Mucosa of gallbladder (tissue), 1 donor: ENCODE measurements at places on chromosomes 6 and 20. TPM values are rescaled to one million over a fixed set of nuclear protein-coding genes. Genes with fewer than 3 reads are reported as not detected.

GRCh38 chr6:706146-706545, 13.2 kb upstream of the EXOC2 start:
- DNase-seq = no peak

- DNase-seq = no peak
Measured at GRCh38 chr6:121816906-121817540, 381.6 kb downstream of the GJA1 start.

DNA sequence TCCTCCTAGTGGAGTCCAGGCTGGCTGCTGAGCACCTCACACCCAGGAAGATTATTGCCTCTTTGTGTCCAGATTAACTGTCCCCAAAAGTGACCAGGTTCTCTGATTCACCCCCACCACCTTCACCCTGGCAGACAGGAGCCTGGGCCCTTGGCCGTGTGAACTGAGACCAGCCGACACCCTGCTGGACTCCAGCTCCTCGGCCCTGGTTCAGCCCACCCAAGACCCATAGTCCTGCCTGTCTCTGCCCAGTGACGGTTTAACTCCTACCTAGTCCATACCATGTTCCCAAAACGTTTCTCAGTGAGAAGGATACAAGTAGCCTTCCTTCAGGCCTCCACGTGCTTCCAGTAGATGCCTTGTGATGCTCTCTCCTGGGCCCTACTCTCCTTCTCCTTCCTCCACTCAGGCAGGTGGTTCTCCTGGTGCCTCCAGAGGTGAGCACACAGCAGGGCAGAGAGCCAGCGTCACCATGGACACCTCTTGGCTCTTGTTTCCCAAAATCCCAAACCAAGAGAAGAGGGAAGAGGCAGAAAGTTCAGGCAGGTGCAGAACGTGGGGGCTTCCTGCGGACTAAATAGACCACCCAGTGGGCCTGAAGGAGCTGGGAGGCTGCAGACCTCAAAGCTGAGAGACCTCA, 134.4 kb upstream of the CST7 start:
- DNase-seq = no peak

- no peak for DNase-seq
Measured at GRCh38 chr6:143270026-143270425, 180.5 kb downstream of the ADAT2 start.

DNA sequence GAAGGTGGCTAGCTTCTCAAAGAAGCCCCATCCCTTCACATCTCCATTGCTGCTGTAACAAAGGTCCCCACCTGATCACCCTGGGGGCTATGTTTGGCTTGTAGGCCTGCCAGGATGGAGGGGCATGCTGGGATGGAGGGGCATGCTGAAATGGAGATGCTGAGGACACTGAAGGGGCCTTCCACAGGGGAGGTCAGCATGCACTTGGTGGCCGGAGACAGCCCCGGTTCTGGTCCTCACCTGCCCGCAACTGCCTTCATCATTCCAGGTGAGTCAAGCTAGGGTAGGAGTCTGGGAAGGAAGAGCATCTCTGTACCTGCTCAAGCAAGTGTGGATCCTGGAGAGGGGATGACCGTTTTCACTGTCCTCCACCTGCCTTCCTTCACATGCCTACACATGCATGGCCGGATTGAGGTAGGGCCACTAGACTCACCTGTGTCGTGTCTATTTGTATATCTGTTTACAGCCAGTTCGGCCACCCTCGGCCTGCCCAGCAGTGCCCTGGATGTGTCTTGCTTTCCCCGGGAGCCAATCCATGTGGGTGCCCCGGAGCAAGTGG, 6.0 kb downstream of the L3MBTL1 start:
- no peak for DNase-seq

Gene CD109
- 3.9 TPM for total RNA-seq

Gene SCAF8
- 37.4 TPM for total RNA-seq

Gene NECAB3
- total RNA-seq = 37.3 TPM

GRCh38 chr6:140366991-140367390, 992.5 kb upstream of the CITED2 start:
- DNase-seq = no peak

DNA sequence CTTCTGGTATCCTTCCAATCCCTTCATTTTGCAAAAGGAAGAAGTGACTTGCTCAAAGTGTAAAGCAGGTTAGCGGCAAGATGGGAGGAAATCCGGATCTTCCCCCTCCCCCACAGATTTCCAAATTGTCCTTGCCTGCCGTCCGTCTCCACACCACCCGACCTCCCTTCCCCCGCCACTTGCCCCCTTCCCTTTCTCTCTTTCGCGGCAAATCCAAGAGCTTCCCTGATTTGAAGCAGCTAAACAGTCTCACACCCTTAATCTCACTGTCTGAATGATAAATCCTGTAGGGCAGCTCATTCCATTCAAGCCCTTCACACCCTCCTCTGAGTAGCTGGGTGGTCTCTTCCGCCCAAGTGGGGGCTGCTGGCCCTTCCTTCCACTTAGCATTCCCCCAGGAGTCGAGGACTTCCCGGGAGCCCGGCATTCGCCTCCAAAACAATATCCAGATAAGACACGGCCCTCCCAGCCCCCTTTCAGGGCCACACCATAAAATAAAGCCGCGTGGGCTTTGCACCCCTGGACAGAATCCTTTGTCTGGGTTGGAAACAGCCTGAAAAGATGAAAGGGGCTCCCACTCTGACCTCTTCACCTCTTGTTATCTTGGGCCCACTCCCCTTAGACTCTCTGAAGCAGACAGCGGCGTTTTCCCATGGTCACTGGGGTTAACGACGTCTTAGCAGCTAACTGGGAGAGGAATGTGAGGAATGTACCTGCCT, 44.0 kb upstream of the PIM1 start:
- DNase-seq = no peak

DNA sequence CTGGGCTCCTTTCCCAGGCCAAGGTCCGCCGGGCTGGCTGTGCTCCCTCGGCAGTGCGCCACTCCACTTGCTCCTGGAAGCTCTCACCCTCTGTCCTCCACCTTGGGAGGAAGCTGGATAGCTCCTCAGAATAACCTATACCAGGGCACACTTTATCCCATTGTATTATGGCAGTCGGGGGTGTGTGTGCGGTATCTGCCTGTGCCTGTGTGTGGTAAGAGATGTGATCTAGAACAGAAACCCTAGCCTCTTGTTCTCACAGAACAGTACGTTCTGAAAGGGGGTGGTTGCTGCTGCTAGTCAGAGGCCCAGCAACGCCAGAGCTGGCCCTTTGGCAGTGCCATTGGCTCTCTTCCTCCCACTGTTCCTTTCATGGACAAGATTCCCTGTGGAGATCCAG, 168.4 kb downstream of the TBXT start:
- DNase-seq = no peak
